ENCODE measurements at places on chromosomes 3 and 15.

DNA sequence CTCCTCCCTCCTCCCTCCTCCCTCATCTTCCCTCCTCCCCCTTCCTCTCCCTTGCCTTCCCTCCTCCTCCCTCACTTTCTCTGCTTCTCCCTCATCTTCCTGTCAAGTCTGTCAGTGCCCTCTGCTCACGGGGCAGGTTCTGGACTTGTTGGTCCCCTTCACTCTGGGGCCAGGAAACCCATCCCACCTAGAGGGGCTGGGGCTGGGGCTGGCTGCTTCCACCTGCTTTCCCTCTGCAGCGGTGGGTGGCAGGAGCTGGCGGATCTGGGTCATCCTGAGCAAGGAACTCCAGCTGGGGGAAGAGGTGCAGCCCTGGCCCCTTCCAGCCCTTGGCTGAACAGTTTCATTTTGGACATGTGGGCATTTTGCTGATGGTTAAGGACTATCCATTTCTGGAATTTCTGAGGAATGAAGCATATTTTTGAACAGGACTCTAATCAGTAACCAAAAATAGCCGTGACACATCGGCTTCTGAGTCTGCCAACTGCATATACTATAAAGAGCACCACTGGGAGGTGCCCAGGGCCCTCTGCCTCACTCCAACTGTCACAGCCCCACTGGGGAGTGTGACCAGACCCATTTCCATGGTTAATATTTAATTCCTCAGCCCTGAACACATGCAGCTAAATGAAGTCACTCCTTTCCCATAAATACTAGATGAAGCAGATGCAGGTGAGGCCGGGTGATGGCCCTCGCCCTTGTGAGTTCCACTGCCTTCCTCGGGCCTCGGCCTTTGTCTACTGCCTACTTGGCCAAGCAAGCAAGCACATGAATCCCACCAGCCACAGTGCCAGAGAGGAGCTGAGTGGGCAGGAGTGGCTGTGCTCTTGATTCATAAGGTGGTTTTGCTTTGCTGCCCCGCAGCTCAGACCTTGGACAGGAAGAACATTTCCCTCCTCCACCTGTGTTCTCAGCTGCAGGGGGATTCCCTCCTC, 39.8 kb downstream of the CHDH start:
- peak; percentile 95 for DNase-seq

DNA sequence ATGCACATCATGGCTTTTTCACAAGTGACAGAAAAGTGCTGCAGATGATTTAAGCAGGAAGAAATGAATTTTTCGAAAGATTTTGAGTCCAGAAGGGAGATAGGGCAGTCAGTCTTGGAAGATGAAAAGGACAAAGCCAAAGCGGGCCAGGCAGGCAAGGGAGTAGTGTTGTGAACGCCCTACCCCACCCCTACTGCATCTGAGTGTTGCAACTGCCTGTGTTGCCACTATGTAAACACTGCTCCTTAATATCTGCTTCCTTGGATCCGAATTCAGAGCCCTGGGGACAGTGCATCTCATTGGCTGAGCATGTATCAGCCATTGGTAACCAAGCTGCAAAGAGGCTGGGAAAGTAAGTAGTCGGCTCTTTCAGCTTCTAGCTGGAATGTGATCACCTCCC, 39.0 kb downstream of the CNTN4 start:
- no peak for DNase-seq

DNA sequence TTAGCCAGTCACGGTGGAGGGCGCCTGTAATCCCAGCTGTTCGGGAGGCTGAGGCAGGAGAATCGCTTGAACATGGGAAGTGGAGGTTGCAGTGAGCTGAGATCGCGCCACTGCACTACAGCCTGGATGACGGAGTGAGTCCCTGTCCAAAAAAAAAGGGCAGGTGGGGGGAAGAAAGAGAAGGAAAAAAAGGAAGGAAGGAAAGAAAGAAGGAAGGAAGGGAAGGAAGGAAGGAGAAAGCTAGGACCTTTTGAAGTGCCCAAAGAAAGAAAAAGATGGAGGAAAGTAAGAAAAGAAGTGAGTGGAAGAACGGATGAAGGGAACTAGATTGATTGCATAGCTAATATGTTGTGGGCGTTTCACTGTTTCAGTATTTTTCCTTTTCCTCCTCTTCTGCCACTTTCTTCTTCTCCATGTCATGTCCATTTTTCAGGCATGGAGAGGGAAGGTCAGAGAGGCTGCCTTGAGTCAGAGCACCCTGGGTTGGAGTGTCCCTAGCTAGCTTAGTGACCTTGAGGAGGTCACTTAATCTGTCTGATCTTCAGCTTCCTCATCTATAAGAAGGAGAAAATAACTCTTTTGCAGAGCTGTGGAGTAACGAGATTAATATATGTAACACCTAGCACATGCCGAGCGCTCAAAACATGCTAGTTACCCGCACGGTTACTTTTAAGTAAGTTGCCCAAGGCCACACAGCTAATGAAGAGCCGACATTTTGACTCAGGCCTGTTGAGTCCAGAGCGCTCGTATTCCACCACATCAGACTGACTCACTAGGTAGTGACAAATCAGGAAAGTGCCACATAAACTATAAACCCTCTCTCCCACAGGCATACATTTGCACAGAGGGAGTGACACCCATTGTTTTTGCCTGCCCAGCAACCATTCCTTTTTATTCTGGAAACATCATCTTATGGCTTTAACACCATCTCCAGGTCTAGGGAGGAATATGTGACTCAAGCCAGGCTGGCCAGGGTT, 42.2 kb downstream of the BHLHE40 start:
- peak; percentile 87 for DNase-seq

DNA sequence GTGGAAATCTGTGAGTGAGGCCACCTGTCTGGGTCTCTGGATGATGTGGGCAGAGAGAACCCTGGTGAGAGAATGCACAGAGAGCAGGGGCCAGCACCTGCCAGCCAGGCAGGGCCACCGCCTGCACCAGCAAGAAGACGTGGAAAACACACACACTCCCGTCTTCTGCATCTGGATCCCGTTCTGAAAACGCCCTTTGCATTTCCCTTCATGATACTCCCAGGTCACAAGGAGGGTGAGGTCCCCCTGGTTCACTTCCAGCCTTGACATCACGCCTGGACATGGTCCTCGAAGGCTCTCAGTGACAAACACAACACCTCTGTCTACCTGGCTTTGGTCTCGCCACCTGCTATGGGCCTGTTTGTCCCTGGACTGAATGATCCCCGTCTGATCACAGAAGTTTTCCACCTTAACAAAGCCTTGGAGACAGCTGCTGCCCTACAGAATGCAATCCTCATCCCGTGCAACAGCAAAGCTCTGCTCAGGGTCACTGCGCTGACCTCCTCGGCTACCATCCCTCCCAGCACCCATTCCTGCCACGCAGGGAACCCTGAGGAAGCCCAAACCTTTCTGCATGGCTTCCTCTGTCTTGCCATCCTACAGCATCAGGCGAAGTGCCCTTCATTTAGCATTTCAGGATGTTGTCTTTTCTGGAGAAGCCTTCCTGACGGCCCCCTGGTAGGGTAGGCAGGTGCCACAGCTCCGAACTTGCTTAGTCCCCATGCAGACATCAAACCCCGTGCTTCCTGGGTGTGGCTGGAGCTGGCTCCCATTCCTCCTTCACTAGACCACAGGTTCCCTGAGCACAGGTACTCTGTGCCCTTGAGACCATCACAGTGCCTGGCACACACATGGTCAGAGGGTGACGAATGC, 122.5 kb downstream of the ATP10A start:
- DNase-seq: no peak

GRCh38 chr15:97791824-97792792, 168.4 kb upstream of the ARRDC4 start:
- no peak for DNase-seq

DNA sequence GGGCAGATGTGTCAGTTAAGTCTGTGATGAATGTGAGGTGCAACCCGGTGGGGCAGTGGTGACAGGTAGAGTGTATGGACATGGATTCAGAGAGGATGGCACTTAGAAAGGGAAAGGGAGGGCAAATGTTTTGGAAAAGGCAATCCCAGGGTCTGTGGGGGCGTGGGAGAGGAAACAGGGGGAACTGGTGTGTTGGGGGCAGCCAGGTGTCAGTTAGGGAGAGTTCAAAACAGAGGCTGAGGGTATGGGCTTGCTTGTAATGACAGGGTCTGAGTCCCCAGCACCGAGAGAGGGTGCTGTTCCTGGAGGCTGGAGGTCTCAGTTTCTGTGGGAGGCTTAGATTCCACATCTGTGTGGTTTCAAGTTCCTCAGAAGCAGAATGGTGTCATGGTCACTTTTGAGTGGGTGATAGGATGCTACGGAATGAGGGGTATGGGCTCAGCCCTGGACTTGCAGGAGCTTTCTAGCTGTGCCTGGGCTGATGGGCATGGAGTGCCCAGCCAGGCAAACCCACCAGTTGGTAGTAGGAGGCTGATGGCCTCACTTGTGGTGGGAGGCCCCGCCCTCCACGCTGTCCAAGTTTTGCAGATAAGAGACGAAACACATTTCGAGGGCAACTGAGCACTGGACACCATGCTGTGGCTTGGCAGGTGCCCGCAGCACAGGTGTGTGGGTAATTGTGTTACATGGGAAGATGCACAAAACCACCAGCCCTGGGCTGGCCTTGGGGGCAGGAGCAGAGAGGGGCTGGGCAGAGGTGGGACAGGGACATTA, 209.4 kb downstream of the RPLP1 start:
- no peak for DNase-seq

DNA sequence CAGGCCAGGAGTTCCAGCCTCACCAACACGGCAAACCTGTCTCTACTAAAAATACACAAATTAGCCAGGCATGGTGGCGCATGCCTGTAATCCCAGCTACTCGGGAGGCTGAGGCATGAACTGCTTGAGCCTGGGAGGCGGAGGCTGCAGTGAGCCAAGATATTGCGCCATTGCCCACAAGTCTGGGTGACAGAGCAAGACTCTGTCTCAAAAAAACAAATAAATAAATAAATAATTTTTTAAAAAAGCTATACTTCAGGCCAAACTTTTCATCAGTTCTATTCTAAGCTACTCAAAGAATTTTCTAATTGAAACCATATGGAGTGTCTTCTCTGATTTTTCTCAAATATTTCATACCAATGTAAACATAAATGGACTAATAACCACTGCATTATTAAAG, 43.5 kb downstream of the PHC3 start:
- DNase-seq: peak; percentile 7

- no peak for DNase-seq
Measured at GRCh38 chr3:123752228-123752627, 131.9 kb downstream of the MYLK start.

- DNase-seq: peak; percentile 9
Measured at GRCh38 chr3:81967393-81967792, 205.9 kb upstream of the GBE1 start.
